Activated naive CD4-positive, alpha-beta T cell (primary cell): ENCODE measurements at places on chromosomes 6 and 20.

- DNase-seq = no peak
Observed at GRCh38 chr6:44297063-44298038, 15.8 kb downstream of the AARS2 start.

- DNase-seq = no peak
Observed at GRCh38 chr20:48455651-48456365, 372.0 kb downstream of the PREX1 start.

DNA sequence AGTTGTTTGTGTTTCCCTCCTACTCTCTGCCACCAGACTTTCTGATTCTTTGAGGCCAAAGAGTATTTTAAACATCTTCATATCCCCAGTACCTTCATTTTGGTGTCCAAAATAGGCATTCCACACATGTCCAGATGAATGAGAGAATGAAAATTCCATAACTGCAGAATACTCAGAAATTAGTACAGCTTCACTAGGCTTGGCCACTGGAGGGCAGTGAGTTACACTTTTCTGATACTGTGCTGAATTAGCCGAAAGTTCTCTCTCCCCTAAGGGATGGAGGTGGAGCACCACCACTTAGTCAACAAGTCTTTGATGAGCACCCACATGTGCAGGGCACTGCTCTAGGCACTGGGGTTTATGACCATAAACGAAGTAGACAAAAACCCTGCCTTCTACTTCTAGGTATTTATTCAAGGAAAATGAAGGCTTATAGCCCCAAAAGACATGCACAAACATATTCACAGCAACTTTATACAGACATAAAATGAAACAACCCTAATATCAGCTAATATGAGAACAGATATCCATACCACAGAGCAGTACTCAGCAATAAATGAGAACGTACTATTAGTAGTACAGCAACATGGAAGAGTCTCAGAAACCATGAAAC, 46.1 kb upstream of the TMEM217 start:
- DNase-seq = no peak

DNA sequence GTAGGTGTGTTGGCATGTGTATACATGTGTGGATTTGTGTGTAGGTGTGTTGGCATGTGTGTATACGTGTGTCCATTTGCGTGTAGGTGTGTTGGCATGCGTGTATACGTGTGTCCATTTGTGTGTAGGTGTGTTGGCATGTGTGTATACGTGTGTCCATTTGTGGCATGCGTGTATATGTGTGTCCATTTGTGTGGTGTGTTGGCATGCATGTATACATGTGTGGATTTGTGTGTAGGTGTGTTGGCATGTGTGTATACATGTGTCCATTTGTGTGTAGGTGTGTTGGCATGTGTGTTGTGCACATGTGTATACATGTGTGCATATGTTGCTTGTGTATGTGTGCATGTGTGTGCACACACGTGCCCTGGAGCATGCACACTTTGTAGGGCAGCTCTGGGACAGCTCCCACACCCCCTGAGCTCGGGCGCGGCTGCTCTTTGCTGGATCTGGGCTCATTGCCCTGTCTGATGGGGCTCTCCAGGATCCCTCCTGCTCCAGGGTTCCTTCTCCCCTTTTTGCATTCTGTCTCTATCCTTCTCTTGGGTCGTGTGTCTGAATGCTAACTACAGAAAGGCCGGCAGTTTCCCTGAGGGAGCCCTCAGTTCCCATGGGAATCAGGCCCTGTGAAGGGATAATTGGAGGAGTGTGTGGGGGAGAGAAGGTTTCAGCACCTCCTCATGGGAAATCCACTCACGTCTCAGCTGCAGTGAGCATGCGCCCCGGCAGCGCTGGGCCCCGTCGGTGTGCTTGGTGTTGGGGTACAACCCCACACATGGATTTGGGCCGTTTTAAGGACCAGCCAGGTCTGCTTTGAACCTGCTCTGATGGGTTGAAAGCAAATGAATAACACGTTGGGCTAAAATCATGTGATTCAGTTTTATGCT, 102.0 kb downstream of the ERMARD start:
- DNase-seq = no peak

- DNase-seq = no peak
Observed at GRCh38 chr6:38192487-38192886, 373.0 kb downstream of the ZFAND3 start.

- DNase-seq = no peak
Observed at GRCh38 chr20:54476169-54477009, 996 bp downstream of the DOK5 start.

- DNase-seq = no peak
Observed at GRCh38 chr20:50151034-50151743, 2.3 kb downstream of the PEDS1 start.

DNA sequence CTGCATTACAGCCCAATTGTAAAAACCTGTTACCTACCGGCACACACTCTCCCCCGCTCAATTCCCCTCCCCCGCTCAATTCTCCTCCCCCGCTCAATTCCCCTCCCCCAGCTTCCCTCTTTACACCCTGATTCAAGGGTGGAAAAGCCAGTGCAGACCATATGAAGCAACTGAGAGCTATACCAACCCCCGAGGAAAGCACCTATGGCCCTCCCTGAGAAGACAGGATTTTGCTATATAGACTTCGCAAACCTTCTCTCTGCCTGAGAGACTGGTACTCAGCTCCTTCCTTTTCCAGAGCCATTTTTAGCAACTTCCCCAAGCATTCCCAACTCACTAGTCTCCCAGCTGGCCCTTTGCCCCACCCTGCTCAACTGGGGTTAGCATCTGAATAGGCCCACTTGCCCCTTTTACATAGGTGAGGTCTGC, 7.6 kb downstream of the GNAS-AS1 start:
- DNase-seq = no peak

DNA sequence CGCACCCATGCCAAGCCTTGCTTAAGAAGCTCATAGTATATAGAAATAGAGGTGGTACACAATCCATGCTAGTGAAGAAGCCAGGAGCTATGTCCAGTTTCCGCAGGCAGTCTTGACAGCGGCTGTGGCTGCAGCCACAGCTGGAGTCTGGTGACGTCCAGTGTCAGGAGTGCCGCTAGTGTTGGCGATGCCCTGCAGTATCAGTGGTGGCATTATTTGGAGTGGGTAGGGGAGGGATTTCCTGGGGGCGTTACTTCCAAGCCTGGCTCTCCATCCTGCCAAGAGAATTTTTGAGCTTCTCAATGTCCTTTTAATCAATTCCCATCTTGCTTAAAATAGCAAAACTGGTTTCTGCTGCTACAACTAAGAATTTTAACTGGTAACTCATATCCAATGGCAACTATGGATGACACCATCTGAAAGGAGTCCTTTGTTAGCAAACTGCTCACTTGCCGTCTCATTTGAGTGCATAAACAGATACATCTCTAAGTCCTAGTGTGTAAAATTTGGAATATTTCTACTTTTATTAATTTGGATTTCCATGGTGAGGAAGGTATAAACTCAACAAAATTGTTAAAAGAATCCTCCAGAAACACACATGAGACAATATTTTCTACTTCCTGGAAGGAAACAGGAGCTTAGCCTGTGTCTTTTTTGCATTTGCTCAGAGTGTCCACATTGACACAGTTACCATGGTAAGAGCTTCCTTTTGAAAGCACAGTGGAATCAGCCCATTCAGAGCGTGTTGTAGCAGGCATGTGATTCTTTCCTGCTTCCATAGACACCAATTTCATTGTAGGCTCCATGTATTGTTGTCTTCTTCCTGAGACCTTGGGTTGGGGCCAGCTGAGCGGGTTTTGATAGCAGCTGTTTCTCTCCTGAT, 44.6 kb upstream of the PXDC1 start:
- no peak for DNase-seq

DNA sequence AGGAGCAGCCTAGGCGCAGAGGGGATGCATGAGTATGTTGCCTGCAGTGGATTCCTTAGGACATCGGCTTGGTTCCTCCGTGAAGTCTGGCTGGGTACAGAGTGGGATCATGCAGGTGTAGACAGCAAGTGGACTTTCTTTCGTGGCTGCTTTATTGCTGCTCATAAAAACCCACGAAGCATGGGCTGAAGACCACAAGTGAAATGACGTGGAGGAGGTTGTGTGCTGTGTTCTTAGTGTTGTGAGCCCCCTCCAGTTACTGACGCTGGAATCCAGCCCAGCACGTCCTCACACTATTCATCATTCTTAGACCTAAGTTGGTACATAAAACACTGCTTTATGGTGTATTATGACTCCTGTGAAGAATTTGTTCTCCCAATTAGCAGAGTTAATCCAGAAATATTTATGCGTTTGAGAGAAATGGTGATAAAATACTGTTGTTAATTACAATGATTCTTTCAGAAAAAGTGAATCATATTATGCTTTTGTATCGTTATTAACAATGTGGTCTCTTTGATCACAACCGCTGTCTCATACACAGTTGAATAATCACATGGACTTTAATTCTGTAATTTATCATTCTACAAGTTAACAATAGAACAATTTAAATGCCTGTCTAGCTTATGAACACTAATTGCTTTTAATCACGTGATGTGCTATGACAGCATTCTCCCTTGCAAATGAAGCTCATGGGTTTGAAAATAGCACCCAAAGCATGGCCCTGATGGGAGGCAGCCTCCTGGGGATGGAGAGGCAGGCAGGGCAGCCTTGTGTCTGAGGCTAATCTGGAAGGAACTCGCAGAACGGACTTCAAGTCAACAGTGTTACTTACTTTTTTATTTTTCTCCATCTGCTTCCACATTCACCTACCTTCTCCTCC, 233.9 kb upstream of the SYNDIG1 start:
- DNase-seq = no peak

DNA sequence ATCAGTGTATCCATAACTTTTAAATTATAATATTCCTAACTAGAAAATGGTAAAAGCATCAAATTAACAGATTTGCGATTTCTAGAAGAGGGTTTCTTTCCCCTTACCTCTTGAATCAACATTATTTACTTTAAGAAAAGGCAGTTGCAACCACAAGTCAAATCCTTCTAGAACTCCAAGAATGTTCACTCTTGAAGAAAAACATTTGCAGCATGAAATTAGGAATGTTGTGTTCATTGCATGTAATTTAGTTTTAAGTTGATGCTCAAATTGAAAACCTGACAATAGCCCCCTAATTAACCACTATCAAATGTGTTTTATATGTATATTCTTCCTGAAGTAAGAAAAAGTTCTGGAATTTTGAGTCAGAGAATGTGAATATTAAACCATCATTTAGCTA, 2.3 kb upstream of the REV3L start:
- DNase-seq = no peak

DNA sequence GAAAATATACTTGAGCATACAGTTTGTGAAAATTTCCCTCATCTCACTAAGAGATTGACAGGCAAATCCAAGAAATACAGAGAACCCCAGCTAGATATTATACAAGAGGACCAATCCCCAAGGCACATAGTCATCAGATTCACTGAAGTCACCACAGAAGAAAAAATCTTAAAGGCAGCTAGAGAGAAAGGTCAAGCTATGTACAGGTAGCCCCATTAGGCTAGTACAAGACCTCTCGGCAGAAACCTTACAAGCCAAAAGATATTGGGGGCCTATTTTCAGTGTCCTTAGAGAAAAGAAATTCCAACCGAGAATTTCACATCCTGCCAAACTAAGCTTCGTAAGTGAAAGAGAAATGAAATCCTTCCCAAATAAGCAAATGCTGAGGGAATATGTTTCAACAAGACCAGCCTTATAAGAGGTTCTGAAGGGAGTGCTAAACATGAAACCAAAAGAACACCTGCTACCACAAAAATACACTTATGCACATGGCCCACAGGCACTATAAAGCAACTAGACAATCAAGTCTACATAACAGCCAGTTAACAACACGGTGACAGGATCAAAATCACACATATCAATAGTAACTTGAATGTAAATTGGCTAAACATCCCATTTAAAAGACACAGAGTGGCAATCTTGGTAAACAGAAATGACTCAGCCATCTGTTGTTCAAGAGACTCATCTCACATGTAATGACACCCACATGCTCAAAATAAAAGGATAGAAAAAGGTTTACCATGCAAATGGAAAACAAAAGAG, 96.3 kb downstream of the FHL5 start:
- no peak for DNase-seq

DNA sequence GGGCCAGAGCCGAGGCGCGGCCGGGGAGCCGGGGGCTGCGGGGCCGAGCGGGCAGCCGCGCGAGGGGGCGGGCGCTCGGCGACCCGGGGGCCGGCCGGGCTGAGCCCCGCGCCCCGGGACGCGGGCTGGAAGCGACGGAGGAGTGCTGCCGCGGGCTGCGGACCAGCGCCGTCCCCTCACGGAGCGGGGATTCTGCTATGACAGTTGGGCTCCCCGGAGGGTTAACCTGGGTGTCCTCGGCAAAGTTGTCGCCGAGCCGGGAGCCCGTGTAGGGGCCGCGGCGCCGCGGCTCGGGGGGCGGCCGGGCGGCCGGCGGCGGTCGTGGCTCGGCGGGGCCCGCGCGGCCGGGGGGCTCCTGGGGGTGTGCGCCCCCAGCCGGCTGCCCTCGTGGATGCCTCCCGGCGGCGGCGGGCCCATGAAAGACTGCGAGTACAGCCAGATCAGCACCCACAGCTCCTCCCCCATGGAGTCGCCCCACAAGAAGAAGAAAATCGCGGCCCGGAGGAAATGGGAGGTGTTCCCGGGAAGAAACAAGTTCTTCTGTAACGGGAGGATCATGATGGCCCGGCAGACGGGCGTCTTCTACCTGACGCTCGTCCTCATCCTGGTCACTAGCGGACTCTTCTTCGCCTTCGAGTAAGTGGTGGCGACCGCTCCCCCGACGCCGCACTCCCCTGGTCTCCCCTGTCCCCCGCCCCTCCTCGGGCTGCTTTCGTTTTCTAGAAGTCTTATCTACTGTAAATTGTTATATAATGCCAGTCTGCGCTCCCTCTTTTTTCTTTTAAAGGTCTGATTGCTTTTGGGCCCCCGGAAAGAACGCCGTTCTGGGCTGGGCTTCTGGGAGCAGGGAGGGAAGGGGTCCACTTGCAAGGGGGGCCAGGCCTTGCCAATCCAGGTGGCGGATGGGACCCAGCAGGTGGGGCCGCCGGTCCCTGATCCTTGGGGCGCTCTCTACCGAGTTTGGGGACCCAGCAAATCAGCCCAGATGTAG, 936 bp downstream of the ZDHHC14 start:
- DNase-seq = no peak

- DNase-seq = no peak
Observed at GRCh38 chr6:98880486-98880885, 46.1 kb downstream of the POU3F2 start.
